CD4-positive, alpha-beta memory T cell (primary cell): ENCODE measurements at places on chromosomes 11 and 22. TPM values are rescaled to one million over a fixed set of nuclear protein-coding genes. Genes with fewer than 3 reads are reported as not detected.

DNA sequence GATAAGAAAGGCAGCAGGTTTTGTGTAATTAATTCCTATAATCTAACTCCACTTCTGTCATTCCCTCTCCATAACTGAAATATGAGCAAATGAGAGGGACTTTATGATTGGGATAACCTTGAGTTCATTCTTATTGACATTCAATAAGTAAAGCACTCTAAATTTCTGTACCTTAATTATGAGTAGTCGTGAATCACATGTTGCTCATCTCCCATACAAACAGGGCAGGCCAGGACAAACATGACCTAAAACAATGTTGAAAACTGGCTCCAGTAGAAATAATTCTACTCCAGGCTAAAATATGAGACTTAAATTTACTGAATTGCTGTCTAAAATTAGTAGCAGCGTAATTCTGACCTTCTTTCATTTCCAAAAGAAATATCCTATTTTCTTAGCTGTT, 505.4 kb downstream of the NELL1 start:
- H3K36me3 ChIP-seq, result no peaks in the 10 kb centered on the region
- H3K4me3 ChIP-seq, result no peak overlapping the region
- H3K27ac ChIP-seq, result no peak overlapping the region
- no peaks in the 10 kb centered on the region for H3K4me1 ChIP-seq
- no peaks in the 10 kb centered on the region for H3K27me3 ChIP-seq

DNA sequence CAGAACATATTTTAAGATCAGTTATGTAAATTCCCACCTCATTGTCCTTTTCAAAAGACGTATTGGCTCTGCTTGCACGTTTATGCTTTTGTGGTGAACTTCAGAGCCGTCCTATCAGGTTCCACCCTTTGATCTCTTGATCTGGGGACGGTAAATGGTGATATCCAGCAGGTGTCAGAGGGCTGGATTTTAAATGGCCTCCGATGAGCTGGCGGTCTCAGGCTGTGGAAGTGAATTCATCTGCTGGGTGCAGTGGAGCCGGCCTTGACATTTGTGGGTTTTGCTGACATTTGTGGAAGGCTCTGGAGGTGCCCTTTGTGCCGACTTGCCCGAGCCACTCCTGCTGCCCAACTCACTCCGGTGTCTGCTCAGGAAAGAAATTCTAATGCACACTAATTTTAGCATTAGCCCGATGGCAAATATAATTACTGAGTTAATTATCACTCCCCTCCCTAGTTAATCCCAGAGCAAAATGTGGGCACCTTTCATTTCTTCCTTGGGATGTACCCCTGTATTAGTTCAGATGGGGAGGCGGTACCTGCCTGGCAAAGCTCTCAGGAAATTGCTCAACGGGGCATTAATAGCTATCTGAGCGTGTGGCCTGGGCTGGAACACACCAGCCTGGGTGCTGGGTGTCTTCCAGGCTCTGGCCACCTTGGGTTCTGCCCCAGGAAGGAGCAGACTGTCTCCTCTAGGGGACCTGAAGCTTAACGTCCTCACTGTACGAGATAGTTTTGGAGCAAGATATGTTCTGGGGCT, 9.1 kb downstream of the LRP5 start:
- no peak overlapping the region for H3K27ac ChIP-seq
- H3K4me3 ChIP-seq, result no peak overlapping the region
- DNase-seq, result no peak
- no peaks in the 10 kb centered on the region for H3K4me1 ChIP-seq

GRCh38 chr22:35258191-35258988, 1.1 kb downstream of the HMGXB4 start:
- H3K27ac ChIP-seq, result peak overlapping the region; percentile 92
- H3K4me3 ChIP-seq, result peak overlapping the region; percentile 73
- H3K36me3 ChIP-seq, result peaks cover 6% of the 10 kb centered on the region
- no peak for DNase-seq
- no peaks in the 10 kb centered on the region for H3K27me3 ChIP-seq
- H3K4me1 ChIP-seq, result peaks cover 18% of the 10 kb centered on the region

DNA sequence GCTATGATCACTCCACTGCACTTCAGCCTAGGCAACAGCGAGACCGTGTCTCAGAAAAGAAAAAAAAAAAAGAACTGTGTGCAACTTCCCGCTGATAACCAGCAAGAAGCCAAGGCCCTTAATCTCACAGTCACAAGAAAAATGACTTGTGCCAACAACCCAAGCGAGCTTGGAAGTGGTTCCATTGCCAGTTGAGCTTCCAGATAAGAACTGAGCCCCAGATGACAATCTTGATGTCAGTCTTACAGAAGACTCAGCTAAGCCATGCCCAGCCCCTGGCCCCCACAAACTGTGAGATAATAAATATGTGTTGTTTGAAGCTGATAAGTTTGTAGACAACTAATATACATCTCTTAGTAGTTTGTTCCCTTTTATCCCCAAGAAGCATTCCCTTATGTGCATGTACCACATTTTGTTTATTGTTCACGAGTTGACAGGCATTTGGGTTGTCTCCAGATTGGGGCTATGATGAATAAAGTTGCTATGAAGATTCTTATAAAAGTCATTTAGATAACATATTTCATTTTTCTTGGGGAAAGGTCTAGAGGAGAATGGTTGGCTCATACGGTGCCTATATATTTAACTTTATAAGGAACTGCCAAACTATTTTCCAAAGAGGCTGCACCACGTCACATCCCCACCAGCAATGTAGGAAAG, 85.9 kb downstream of the TIMP3 start:
- DNase-seq, result no peak
- H3K4me1 ChIP-seq, result no peaks in the 10 kb centered on the region
- no peak overlapping the region for H3K27ac ChIP-seq

Gene DDX6
- 74.6 TPM for polyA plus RNA-seq

DNA sequence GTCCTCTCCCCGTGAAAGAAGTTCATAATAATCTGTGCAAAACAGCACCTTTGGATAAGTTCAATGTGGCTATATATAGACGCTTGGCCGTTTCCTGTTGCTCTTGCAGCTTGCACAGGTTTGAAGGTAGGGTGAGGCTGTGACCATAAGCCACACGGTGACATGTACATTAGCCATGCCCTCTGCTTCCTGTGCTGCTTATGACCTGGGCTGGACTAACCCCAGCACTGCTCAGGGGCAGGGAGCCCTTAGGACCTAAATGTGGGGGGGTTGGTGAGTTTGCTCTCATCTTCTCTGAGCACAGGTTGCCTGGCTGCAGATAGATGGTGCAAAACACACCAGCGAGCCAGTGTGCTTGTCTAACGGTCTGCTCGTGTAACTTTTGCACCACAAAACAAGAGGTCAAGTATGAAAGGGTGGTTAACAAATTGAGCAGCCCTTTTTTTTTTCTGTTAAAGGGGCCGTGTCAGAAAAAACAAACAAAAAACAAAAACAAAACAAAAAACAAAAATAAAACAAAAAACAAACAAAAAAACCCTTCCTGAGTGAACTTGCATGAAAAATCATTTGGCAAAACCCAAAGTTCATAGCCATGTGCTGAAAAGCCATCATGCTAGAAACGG, 37.3 kb downstream of the FLI1 start:
- H3K27me3 ChIP-seq, result no peaks in the 10 kb centered on the region
- H3K4me1 ChIP-seq, result peaks cover 99% of the 10 kb centered on the region
- H3K27ac ChIP-seq, result peak overlapping the region; percentile 53
- no peaks in the 10 kb centered on the region for H3K36me3 ChIP-seq
- peak; percentile 63 for DNase-seq
- peak overlapping the region; percentile 27 for H3K4me3 ChIP-seq

Gene GLYATL2
- polyA plus RNA-seq, result not detected

Gene UPK2
- polyA plus RNA-seq, result not detected

DNA sequence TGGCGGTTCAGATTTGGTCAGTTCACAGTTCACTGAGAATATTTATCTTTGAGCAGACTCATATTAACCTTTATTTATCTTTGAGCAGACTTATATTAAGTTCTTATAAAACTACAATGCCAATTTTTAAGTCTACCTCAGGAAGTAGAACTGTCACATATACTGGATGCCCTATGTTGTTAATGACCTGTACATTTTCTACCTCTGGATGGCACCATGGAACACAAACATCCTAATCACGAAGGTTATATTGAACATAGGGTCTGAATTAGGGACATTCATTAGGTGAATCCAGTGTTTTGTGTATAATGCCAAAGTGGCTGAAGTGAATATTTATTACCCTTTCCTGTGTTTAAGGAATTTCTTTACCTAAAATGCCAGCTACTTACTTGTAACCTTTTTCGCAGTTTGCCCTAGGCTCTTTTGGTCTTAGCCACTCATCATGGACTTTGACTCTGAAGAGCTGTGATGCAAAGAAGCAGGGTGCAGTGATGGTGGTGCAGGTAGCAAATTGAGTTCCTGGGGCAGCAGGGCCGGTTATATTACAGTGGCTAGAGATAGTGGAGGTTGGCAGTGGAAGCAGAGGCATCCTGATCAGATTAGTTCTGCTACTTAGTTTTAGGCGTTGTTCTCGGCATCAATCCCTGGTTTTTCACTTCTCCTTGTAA, 71.8 kb downstream of the STIM1 start:
- DNase-seq, result no peak
- H3K4me3 ChIP-seq, result no peak overlapping the region
- peaks cover 4% of the 10 kb centered on the region for H3K36me3 ChIP-seq
- H3K4me1 ChIP-seq, result peaks cover 18% of the 10 kb centered on the region

DNA sequence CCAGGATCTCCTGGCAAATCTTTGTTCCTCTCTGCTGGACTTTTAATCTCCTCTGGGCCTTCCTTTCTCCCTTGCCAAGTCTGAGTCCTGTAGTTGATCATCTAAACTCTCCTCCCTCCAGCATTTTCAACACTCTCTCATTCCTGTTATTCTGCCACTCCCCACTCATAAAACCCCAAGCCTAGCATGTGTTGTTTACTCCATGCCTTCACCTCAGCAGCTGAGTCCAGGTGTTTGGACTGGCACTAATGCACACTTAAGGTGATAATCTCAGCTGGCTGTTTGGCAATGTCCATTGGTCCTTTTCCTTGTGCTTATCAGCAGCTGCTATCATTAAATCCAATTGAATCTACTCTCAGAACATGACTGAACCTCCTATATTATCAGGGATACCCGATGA, 876.8 kb upstream of the TENM4 start:
- DNase-seq, result no peak
- no peaks in the 10 kb centered on the region for H3K27me3 ChIP-seq
- no peaks in the 10 kb centered on the region for H3K36me3 ChIP-seq
- H3K27ac ChIP-seq, result no peak overlapping the region
- no peak overlapping the region for H3K4me3 ChIP-seq
- H3K4me1 ChIP-seq, result no peaks in the 10 kb centered on the region

Gene OR8D4
- polyA plus RNA-seq, result not detected

DNA sequence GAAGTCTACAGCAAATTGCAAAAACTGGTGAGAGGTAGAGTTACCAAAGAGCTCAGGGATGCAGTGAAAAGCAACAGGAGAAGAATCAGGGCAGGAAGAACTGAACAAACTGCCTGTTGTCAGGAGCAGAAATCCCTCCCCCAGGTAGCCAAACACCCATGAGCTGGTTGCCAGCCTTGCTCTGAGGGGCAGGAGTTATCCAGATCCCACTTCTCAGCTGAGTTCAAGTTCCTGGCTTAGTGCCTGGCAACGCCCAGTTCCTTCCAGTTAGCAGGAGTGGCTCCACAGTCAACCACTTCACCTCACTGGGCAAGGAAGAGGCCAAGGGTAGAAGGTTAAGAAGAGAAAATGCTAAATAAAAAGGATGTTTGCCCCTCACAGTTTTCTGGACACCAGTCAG, 1.9 kb upstream of the MPZL2 start:
- H3K27me3 ChIP-seq, result no peaks in the 10 kb centered on the region
- no peak for DNase-seq
- H3K4me3 ChIP-seq, result no peak overlapping the region
- peaks cover 18% of the 10 kb centered on the region for H3K4me1 ChIP-seq
- H3K27ac ChIP-seq, result no peak overlapping the region

Gene MMP7
- polyA plus RNA-seq, result not detected

Gene TFIP11
- 22.2 TPM for polyA plus RNA-seq

Gene CRYAB
- not detected for polyA plus RNA-seq

GRCh38 chr11:18248561-18248960, at the start of gene SAA2:
TSS of gene SAA2 (minus strand) at chr11:18248668. CDS start at chr11:18248011, 657 bp downstream.
- no peak within 1 kb of the TSS for H3K4me3 ChIP-seq
- peaks cover 8% of the 10 kb centered on the region for H3K4me1 ChIP-seq
- no peak for DNase-seq
- no peaks in the 10 kb centered on the region for H3K27me3 ChIP-seq
- H3K27ac ChIP-seq, result no peak within 1 kb of the TSS
- no peaks in the 10 kb centered on the region for H3K36me3 ChIP-seq

- H3K4me3 ChIP-seq, result no peak overlapping the region
- H3K36me3 ChIP-seq, result no peaks in the 10 kb centered on the region
- peaks cover 28% of the 10 kb centered on the region for H3K4me1 ChIP-seq
- no peak for DNase-seq
- no peaks in the 10 kb centered on the region for H3K27me3 ChIP-seq
Observed at GRCh38 chr11:44690651-44691050, 36.1 kb upstream of the TSPAN18 start.

GRCh38 chr11:93529707-93530467, 13.3 kb downstream of the SMCO4 start:
- H3K36me3 ChIP-seq, result no peaks in the 10 kb centered on the region
- no peak overlapping the region for H3K27ac ChIP-seq
- DNase-seq, result no peak
- no peaks in the 10 kb centered on the region for H3K27me3 ChIP-seq

DNA sequence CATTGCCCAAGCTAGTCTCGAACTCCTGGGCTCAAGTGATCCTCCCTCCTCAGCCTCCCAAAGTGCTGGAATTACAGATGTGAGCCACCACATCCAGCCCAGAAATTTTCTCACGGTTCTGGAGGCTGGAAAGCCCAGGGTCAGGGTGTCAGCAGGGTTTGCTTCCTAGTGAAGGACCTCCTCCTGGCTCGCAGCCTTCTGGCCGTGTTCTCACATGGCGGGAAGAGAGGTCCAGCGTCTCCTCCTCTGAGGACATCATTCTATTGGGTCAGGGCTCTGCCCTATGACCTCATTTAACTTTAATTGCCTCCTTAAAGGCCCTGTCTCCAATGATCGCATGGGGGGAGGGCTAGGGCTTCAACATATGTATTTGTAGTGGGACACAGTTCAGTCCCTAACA, 38.1 kb downstream of the SDHAF2 start:
- no peak overlapping the region for H3K27ac ChIP-seq
- H3K4me3 ChIP-seq, result no peak overlapping the region
- H3K4me1 ChIP-seq, result no peaks in the 10 kb centered on the region
- H3K27me3 ChIP-seq, result no peaks in the 10 kb centered on the region
- no peaks in the 10 kb centered on the region for H3K36me3 ChIP-seq
- no peak for DNase-seq

GRCh38 chr11:123187248-123187647, 7.8 kb downstream of the CLMP start:
- no peaks in the 10 kb centered on the region for H3K36me3 ChIP-seq
- DNase-seq, result no peak
- no peaks in the 10 kb centered on the region for H3K27me3 ChIP-seq
- H3K4me1 ChIP-seq, result peaks cover 6% of the 10 kb centered on the region

Gene SGSM1
- 0.08 TPM for polyA plus RNA-seq

Gene ZNF214
- not detected for polyA plus RNA-seq

DNA sequence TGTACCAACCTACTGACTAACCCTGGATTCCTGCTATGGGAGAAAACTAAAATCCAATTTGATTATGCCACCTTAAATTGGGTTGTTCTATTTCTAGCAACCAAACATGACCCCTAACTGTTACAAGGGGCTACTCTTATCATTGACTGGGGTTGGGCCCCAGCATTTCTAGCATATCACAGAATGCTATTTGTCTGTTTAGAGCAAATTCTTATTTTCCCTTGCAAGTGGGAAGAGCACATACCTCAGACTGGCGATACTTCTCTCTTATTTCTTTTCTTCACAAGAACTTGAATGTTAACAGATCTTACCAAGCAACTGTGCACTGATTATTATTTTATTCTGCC, 93.7 kb downstream of the C11orf58 start:
- H3K4me1 ChIP-seq, result no peaks in the 10 kb centered on the region
- no peak overlapping the region for H3K27ac ChIP-seq
- H3K4me3 ChIP-seq, result no peak overlapping the region
- H3K27me3 ChIP-seq, result no peaks in the 10 kb centered on the region

Gene IL10RA
- polyA plus RNA-seq, result 362 TPM
